ENCODE measurements at places on chromosomes 5 and 9.

DNA sequence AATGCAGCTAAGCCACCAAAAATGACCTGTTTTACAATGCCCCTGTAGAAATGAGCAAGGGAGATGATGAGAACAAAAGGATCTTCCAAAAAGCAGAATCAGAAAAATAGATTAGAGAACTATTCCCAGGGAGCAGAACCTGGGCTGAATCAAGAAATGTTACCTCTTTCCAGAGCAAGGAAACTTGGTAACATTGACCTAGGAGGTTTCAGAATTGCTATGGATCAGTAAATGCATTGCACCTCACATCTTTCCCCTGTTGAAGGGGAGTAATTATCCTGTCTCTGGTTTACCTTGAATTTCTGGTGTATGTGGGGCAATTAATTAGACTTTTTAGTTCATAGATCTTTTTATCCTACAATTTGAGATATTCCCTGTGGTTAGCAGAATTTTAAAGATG, 151.2 kb upstream of the RAI14 start:
- no peak for DNase-seq

DNA sequence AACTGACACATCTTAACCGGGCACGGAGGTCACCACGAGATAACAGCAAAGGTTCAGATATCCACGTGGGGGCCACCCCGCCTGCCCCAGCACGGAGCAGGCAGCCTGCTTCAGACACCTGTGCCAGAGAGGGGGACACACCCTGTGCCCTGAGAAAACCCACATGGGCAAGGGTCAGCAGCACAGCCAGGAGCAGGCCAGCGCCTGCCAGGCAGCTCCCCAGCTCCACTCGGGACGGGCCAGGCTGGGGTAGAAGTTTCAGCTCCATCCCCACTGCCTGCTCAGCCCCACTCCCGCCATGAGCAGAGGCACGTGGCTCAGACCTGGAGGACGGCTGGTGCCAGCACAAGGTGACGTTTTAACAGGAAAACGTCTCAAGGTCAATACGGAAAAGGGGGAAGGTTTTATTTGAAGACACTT, 22.2 kb downstream of the SLC12A7 start:
- DNase-seq, result no peak

DNA sequence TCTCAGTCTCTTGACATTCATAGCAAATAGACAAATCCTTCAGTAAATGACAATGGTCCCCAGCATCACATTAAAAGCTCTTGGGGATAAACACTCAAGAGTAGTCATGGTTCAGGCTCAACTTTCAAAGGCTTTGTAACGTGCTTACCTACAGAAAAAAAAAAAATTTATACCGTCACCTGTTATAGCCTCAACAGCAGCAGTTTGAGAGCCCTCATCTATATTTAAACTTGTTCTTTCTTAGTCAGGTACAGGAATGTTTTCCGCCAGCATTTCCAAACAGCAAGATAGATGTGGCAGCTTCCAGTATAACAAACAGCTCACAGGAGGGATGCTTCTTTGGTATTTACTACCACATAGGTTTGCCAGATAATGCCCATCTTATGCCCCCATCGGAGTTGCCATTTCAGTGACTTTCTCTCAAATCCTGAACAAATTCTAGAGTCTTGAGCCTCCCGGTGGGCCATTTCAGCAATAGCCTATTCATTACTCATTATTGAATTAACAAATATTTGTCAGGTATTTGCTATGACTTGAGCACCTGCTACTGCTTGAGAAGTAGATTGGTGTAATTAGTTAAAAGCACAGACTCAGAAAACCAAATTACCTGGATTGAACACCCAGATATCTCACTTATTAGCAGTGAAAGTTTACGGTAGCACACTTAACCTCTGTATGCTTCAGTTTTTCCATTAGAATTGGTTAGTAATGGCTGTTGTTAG, 470.0 kb downstream of the EBF1 start:
- no peak for DNase-seq

GRCh38 chr9:12696931-12697622, 3.9 kb downstream of the TYRP1 start:
- no peak for DNase-seq

- DNase-seq, result no peak
These were observed 114.7 kb downstream of the GDNF start for GRCh38 chr5:37725185-37725584.
